ENCODE measurements at places on chromosomes 12 and 14. TPM values are rescaled to one million over a fixed set of nuclear protein-coding genes. Genes with fewer than 3 reads are reported as not detected.

Gene BEGAIN
- 1.3 TPM for total RNA-seq

Gene NGB
- total RNA-seq, result not detected

Gene TMEM30B
- 20.3 TPM for total RNA-seq

Gene MYO1A
- 2.9 TPM for total RNA-seq

Gene USP5
- total RNA-seq, result 58.6 TPM

Gene CLEC6A
- 3.4 TPM for total RNA-seq

Gene ARHGEF25
- 11.5 TPM for total RNA-seq

- no peak for DNase-seq
Measured at GRCh38 chr12:29762637-29763300, 21.0 kb downstream of the TMTC1 start.

DNA sequence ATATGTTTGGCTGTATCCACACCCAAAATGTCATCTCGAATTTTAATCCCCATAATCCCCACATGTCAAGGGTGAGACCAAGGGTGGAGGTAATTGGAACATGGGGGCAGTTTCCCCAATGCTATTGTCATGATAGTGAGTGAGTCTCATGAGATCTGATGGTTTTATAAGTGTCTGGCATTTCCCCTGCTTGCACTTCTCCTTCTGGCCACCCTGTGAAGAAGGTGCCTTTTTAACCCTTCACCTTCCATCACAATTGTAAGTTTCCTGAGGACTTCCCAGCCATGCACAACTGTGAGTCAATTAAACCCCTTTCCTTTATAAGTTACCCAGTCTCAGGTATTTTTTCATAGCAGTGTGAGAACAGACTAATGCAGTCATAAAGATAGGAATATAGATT, 216.7 kb upstream of the SSTR1 start:
- no peak for DNase-seq

DNA sequence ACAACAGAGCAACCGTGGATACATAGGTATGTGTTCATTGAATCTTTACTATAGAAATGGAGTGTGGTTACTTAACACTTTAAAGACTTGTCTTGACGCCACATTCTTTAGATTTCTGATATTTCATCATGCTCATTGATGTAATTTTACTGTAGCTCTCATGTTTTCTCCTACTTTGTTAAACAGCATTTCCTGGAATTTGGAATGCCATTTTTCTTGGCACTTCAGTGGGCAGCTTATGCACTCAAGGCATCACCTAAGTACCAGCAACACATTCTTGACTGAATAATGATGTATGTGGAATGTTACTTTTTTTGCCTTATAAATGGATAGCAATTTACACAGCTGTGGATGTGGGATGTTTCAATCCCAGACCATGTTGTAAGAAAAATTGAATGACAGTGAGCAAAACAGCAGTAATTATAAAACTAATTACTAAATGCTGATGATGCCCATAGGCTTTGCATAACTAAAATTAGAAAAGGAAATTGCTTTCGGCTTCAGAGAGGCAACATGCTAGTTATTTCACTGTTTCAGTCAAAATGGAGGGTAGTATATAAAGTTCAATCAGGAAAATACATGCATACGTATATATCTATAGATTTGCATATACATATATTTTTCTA, 298.5 kb downstream of the NPAS3 start:
- DNase-seq, result no peak

DNA sequence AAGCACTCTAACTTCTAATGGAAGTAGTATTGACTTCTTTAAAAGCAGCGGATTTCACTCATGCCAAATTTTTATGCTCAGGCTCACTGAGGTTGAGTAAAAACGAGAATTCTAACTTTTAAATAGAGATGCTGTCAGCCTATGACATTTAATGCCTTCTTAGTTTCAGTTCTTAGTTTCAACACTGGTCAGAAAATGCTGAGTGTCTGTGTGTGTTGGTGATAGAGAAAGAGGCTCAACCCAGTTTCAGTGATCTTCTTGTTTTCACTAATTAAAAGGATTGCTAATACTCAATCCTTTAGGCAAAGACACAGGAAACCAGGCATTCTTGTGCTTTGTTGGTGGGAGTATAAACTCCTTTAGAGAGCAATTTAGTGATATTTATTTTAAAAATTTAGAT, 31.0 kb downstream of the PEBP1 start:
- DNase-seq, result no peak

GRCh38 chr12:127770118-127770517, 496.9 kb upstream of the TMEM132C start:
- DNase-seq, result no peak

GRCh38 chr12:70919597-70920035, 922 bp downstream of the PTPRR start:
- DNase-seq, result no peak

DNA sequence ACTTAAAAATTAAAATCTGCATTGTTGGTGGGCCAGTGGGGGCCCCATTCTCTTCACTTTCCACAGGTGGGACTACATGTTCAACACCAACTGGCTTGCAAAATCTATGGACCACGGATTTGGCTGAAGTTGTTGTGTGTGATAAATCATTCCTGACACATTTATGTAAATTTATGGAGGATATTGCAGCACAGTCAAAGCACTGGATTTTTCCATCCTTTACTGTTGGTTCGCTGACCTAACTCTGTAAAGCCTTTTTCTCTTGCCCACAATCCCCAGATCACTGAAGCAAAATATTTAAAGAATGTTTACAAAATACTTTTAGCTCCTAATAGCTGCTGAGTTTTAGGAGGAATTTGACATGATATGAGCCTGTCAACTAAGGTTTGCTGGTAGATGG, 219.7 kb upstream of the PRICKLE1 start:
- no peak for DNase-seq

- DNase-seq, result no peak
Measured at GRCh38 chr12:72178244-72178643, 93.9 kb upstream of the TRHDE start.

- DNase-seq, result no peak
Measured at GRCh38 chr12:130121226-130122000, 40.9 kb upstream of the FZD10 start.

DNA sequence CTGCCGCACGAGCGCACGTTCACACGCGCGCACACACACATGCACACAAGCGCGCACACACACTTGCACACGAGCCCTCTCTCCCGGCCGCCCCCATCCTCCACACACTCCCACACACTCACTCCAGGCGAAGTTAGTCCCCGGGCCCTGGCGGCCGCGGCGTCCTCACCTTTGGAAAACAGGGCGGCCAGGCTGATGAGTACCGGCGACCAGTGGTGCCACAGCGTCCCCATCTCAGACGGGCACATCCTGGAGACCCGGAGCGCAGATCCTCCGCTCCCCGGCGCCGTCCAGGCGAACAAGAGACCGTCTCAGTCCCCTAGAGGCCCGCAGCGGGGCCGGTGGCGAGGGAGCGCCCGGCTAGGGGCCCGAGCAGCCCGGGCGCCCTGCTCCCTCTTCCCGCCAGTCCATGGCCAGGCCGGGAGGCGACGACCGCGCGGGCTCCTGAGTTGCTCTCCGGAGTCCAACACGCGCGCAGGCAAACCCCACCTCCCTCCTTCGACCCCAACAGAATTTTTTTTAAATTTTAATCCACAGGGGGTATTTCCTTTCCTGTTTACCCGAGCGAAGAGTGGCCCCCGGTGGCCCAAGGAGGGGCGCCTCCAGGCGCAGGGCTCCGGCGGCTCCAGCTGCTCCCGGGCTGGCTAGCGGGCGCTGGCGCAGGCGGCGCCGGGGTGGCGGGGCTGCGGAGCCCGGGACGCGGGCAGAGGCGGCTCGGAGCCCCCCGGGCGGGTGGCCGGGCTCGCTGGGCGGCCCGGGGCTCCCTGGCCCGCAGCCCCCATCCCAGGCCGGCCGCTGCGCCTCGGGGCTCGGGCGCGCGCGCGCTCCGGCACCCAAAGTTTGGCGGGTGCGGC, 506 bp downstream of the TMEM132D start:
- DNase-seq, result no peak

- DNase-seq, result no peak
Measured at GRCh38 chr12:78534311-78534710, 330.3 kb upstream of the SYT1 start.

DNA sequence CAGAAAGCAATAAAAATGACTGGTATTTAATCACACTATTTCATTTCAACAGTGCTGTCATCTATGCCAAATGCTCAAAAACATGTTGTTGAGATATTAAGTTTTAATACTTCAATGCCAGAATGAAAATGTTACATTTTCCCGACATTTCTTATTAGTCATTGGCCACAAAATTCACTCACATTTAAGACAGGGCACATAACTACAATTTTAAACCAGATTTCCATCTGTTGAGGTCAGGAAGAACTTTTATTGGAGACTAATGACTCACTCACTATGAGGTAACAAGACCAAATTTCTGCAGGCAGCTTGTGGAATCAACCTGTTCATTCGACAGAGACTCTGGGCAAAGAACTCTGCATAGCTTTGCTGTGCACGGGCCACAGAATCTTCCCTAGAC, 36.8 kb downstream of the PPTC7 start:
- DNase-seq, result no peak

- DNase-seq, result no peak
Measured at GRCh38 chr12:99619389-99620158, 28.0 kb upstream of the GARIN6 start.

DNA sequence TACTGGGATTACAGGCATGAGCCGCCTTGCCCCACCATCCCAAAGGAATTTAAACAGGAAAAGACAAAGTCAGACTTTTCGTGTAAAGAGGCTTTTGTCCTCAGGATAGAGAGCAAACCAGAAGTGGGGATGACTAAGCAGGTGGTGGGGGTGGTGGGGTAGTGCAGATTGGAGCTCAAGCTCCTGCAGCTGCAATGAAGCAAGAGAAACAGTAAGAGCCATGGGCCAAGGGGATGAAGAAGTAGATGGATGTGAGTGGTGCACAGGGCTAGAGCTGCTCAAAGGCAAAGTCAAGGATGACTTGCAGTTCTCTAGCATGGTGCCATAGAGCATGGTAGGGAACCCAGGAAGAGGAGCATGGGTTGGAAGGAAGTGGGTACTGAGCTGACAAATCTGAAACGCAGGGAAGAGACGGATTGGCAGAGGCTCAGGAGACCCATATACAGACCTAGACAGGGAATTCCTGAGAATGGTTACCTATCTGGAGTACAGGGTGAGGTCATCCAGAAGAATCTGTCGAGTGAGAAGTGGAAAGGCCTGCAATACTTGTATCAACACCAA, 11.4 kb upstream of the RNF34 start:
- no peak for DNase-seq

- DNase-seq, result no peak
Measured at GRCh38 chr12:99906786-99907579, 77.8 kb downstream of the ANKS1B start.

DNA sequence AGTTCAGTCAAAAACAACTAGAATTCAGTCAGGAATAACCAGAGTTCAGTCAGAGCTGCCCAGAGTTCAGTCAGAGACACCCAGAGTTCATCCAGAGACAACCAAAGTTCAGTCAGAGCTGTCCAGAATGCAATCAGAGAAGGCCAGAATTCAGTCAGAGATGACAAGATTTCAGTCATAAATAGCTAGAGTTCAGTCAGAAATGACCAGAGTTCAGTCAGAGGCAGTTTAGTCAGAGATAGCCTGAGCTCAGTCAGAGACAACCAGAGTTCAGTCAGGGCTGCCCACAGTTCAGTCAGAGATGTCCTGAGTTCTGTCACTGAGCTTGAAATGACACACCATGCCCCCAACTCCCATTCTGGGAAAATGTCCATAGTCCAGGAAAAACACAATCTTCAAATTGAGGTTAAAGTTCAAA, 1102.8 kb downstream of the BCL11B start:
- DNase-seq, result no peak

DNA sequence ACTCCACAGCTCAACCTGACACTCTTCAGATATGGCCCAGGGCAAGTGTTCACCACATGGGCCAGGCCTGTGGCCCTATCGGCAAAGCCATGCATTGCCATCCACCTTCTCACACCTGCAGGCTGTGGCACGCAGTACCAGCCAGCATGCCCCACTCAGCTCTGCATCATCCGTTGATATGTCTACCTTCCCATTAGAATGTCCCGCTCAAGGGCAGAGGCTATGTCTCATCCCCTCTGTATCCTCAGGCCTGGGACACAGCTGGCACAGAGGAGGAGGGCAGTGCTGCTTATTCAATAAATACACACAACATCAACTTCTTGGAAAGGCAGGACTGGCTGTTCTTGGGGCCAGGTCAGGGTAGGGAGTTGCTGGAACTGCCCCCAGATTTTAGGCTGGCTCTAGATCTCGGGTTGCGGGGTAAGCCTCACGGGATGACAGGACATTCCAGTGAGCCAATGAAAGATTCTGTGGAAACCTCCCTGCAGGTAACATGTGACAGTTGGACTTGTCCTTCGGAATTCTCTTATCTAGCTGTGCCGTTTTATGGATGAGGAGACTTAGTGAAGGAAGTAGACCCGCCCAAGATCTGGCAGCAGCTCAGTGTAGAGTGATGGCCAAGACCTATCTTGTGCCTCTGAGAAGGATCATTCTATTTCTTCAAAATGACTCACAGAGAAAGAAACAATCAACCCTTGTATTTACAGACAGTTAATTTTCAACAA, 25.6 kb downstream of the SYNE3 start:
- DNase-seq, result no peak

DNA sequence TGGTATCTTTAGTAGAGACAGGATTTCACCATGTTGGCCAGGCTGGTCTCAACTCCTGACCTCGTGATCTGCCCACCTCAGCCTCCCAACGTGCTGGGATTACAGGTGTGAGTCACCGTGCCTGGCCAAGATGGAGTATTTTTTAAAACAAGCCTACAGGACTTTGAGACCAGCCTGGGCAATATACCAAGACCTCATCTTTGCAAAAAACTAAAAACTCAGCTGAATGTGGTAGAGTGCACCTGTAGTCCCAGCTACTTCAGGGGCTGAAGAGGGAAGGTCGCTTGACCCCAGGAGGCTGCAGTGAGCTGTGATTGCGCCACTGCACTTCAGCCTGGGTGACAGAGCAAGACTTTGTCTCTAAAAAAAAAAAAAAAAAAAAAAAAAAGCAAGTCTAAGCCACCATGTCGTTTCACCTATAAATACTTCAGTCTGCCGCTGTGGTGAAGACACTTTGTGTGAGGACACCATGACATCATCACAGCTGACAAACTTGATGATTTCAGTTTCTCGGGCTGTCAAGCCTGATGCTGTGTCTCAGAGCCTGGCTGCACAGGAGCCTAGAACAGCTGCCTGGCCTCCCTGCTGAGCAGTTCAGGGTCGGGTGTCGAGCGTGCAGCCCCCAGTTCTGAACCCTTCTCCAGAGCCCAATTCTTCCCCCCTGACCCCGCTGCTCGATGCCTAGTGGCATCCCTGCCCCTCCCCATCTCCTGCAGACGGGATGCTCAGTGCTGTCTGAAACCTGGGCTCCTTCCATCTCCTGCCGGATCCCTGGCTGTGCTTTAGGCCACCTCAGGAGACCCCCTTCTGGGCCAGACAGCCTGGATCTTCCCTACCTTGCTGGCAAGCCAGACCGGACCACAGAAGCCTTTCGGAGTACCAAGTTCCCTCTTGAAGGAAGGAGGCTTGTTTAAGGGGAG, 119.2 kb upstream of the EVL start:
- DNase-seq, result no peak
